ENCODE measurements at places on chromosomes 11 and 22.
A peak's percentile ranks its signal among the peaks of the same experiment; 100 is the strongest.

DNA sequence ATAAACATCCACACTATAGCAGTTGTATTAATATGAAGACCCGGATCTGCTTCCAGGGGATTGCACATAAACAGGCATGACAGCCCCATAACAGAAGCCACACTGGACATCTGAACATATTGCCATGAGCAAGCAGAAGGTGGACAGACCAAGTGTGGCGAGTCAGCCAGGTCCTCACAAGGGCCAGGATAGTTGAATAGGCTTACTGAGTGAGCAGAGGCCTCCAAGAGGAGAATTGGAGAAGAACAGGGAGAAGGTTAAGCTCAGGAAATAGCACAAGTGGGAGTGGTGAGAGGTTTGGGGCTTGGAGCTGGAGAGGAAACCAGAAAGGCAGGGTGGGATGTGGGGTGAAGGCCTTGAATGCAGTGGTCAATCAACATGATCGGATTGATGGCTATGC lies 10.8 kb downstream of the SLC35C1 start:
- no peak for DNase-seq

GRCh38 chr11:43947003-43947500 lies 4.6 kb downstream of the C11orf96 start:
- peak; percentile 24 for DNase-seq

- no peak for DNase-seq
Measured at GRCh38 chr22:45547731-45548130, 45.0 kb downstream of the FBLN1 start.

DNA sequence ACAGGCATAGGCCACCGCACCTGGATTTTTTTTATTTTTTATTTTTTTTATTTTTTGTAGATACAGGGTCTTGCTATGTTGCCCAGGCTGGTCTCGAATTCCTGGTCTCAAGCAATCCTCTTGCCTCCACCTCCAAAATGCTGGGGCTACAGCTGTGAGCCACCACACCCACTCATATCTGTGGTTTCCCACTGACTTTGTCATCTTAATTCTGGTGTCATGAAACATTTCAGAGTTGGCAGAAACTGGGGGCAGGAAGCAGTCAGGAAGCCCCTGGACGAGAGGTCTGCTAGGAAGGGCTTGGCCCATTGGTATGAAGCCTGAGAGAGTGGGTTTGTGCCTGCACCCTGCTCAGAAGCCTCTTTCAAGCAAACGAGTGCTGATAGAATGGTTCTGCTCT lies 49.1 kb downstream of the COMMD9 start:
- peak; percentile 25 for DNase-seq

All from fibroblast of skin of right quadriceps (primary cell).